ENCODE measurements at places on chromosomes 11 and 22. TPM values are rescaled to one million over a fixed set of nuclear protein-coding genes. Genes with fewer than 3 reads are reported as not detected.

GRCh38 chr11:78802058-78802761 is 227.5 kb upstream of the NARS2 start:
- no peak for DNase-seq

Gene OR52I2
- not detected for total RNA-seq

Gene SLC7A4
- 1.1 TPM for total RNA-seq

GRCh38 chr11:61890529-61891330 is 615 bp downstream of the FADS3 start:
- peak; percentile 41 for DNase-seq

DNA sequence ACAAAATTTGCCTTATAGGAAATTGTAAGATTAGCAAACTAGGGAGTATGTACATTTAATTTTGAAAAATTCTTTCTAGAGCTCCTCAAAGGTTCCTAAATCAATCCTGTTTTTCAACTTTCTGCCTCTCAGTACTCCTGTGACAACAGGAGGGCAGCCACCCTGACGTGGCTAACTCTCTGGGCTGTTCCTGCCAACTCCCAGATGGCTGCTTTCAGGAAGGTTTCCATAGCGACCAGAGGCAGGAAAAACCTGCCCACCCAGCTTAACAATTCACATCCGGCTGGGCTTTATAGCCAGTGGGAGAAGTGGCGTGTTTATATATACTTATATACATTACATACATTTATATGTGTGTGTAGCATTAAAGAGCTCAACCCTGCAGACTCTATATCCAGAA is 26.5 kb downstream of the SGSM3 start:
- peak; percentile 35 for DNase-seq

DNA sequence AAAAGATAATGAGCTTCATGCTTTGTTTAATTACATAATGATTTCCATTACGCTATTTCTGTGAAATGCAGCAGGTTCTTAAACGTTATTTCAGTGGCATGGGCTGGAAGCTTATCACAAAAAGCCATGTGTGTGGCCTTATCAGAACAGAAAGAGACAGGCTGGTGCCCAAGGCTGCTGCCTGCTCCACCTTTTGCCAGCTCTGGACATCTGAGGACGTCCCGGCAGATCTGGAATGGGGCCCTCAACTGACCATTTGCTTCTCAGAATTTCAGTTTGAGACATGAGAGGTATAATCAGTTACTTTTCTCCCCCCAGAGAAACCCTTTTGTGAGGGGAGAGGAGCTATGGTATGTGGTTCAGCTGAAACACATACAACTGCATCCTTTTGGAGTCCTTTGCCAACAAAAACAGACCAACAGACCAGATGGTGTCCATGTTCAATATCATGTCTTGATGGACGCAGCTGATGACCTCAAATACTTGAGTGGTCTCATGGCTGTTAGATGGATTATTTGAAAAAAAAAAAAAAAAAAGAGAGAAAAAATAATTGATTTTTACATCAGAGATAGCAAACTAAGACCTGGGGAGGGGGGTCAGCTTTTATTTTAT is 8.6 kb downstream of the CDPF1 start:
- DNase-seq: no peak

Gene UPB1
- total RNA-seq: 0.75 TPM

GRCh38 chr11:129928923-129929692 is 33.7 kb upstream of the NFRKB start:
- no peak for DNase-seq

Gene YPEL1
- total RNA-seq: 30.5 TPM
